ENCODE measurements at places on chromosomes 5 and 9.

- peak; percentile 0 for ATAC-seq
Observed at GRCh38 chr9:134442085-134442474, 115.8 kb downstream of the RXRA start.

GRCh38 chr9:122991370-122991830, 42.1 kb upstream of the GPR21 start:
- ATAC-seq, result peak; percentile 97

GRCh38 chr9:129987047-129987446, 55.9 kb downstream of the FNBP1 start:
- no peak for ATAC-seq

DNA sequence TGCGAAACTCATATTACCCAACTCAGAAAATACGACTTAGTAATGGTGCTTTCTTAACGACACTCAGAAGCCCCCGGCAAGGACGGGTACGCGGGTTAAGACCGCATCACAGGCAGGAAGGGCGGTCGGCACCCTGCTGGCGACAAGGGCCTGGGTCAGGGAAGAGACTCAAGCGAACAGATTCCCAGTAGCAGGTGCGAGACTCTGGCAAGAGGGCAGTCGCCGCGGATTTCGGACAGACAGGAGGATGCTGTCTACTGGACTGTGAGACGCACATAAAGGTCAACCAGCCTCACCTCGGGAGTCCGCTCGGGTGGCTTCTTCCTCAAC, 398 bp downstream of the RAPGEF6 start:
- peak; percentile 53 for ATAC-seq

DNA sequence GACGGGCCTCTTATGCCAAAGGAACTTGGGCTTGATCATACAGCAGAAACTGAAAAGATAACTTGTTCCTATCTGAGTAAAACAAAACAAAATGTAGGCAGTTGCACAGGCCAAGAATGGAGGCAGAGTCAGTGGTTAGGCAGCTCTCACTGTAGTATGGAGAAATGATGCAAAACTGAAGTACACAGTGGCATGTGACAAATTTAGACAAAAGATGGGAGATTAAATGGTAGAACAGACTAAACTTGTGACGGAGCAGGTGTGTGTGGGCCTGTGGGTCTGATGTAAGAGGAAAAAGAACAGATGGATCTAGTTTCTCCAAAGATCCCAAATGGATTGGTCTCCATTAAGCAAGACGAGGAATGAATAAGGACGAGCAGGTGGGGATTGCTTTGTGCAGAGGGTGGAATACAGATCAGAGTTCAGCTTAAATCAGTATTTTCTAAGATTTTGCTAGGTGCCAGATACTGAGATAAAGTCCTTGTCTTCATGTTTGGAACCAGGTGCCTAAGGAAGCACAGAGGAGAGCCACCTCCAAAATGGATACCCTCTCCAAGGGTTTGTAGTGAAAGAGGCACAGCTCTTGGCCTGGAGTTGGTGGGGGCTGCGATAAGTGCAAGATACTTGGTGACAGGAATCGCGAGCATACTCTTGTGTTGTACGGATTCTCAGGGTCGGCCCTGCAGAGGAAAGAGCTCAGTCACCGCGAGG, 722 bp upstream of the DCP2 start:
- no peak for ATAC-seq

DNA sequence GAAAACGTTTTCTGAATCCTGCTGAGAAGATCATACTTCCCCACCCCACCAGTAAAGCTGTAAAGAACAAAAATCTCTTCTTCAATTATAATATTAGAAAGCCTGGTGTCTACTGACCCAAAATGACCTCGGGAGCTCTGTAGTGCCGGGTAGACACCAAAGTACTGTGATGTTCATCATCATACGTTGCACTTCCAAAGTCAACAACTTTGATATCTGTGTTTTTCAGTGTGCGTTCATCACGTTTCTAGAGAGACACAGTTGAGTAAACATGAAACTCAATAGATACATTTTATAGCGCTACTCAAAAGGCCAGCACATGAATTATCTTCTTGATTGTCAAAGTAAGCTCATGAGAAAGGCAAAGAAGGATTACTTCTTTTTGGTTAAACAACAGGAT, 14.6 kb downstream of the CLK4 start:
- no peak for ATAC-seq

DNA sequence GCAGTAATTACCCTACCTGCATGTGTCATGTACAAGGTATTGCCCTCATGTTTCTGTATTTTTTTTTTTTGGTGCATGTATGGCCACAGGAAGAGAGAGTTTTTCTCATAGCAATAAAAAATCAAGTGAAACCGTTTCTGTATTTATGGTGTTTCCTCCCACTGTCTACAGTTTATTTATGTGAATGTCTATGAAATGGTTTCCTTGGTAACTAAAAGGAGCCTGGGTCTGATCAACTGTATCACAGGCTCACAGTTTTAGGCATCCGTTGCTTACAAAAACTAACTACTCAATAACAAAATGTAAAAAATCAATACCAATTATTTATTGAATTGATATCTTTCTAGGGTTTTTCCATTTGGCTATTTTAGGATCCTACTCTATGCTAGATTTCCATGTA, 464.4 kb downstream of the TAF11L14 start:
- no peak for ATAC-seq

GRCh38 chr5:72602696-72603685, 95.8 kb upstream of the ZNF366 start:
- no peak for ATAC-seq

DNA sequence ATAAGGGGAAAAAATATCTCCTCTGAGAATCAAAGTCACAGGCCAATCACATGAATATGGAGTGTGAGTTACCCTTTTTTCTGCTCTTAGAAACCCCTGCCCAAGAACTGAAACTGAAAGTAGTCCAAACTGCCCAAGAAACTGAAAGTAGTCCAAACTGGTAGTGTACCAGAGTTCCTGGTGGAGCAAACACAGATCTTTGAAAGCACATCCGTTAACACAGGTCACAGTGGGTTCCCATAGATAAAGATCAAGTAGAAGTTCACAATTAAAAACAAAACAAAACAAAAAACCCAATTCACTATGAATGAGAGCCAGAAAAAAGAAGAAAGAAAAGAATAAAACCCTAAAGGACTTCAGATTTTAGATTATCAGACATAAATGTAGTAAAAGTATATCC, 332.4 kb upstream of the EFNA5 start:
- no peak for ATAC-seq

GRCh38 chr5:138752341-138752950, 779 bp upstream of the CTNNA1 start:
- ATAC-seq, result no peak

DNA sequence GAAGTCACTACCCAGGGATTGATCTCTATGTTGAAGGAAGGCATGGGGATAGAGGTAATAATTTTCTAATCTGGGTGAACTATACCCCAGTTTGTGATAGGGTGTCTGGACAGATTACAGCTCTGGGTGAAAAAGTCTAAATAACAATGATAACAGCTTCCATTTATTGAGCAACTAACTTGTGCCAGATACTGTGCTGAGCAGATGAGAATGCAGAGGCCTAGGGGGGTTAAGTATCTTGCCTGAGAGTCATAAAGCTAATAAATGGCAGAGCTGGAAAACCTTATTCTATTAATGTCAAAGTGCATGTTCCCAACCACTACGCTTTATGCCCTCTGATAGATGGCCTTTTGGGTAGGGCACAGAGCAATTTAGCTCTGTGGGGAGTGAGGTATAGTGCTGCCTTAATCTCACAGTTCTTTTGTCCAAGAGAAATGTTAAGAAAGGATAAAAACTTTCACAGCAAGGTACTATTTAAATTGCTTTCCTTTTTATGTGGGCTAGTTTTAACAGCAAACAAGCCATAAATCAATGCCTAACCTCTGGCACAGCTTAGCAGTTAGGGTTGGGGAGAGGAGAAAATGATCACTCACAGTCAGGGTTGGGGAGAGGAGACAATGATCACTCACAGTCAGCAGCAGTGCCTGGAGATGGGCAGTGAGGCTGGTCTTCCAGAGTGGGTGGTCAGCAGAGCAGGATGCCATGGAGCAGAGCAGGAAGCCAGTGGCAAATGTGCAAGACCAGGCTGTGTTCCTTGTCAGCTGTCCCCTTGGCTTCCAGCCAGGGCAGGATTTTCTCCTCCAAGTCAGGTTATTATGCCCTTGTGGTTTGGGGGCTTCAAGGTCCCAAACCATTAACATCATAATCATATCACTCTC, 187.0 kb downstream of the CARTPT start:
- peak; percentile 23 for ATAC-seq

DNA sequence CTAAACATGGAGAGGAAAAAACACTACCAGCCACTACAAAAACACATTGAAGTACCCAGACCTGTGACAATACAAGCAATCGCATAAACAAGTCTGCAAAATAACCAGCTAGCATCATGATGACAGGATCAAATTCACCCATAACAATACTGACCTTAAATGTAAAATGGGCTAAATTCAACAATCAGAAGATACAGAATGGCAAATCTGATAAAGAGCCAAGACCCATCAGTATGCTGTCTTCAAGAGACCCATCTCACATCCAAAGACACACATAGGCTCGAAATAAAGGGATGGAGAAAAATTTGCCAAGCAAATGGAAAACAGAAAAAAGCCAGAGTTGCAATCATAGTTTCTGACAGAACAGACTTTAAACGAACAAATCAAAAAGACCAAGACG, 294.4 kb downstream of the MEF2C start:
- ATAC-seq, result no peak

GRCh38 chr9:109447329-109448076, 50.6 kb downstream of the PTPN3 start:
- ATAC-seq, result no peak

DNA sequence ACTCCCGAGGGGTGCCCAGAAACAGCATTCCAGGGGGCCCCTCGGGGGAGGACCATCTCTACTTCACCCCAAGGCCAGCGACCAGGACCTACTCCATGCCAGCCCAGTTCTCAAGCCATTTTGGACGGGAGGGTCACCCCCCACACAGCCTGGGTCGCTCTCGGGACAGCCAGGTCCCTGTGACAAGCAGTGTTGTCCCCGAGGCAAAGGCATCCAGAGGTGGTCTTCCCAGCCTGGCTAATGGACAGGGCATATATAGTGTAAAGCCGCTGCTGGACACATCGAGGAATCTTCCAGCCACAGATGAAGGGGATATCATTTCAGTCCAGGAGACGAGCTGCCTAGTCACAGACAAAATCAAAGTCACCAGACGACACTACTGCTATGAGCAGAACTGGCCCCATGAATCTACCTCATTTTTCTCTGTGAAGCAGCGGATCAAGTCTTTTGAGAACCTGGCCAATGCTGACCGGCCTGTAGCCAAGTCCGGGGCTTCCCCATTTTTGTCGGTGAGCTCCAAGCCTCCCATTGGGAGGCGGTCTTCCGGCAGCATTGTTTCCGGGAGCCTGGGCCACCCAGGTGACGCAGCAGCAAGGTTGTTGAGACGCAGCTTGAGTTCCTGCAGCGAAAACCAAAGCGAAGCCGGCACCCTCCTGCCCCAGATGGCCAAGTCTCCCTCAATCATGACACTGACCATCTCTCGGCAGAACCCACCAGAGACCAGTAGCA, 83.9 kb downstream of the GOLPH3 start:
- no peak for ATAC-seq

DNA sequence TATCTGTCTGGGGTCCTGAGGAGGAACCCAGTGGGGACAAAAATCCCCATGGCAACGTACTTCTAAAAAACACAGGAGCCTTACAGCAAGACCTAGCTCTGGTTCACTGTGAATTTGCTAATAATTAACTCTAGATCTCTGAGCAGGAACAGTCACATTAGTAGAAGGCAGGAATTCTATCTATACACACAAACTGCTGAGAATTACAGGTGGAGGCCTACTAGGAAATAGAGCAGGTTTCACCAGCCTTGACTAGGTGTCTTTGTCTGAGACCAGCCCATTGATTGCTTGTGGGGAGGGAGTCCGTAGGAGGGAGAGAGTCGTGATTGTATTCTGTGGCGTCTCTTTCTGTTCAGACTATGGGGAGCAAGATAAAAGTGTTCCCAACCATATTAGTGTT, 44.8 kb downstream of the PRLR start:
- ATAC-seq, result no peak

DNA sequence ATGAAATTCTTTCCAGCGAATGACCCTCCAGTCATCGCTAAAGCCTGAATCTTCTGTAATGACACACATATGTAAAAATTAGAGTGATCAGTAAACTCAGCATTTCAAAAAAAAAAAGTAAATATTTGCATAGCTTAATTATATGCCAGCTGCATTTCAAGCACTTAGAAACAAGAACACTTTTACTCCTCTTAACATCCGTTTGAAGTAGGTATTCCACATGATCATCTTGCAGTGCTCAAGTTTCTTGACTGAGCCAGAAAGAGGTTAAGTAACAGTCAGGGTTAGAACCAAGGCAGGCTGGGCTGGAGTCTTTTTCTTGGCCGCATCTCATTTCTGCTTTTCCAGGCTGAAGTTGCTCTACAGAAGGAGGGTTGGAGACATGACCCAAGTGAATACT, 27.6 kb downstream of the EGFLAM start:
- no peak for ATAC-seq

DNA sequence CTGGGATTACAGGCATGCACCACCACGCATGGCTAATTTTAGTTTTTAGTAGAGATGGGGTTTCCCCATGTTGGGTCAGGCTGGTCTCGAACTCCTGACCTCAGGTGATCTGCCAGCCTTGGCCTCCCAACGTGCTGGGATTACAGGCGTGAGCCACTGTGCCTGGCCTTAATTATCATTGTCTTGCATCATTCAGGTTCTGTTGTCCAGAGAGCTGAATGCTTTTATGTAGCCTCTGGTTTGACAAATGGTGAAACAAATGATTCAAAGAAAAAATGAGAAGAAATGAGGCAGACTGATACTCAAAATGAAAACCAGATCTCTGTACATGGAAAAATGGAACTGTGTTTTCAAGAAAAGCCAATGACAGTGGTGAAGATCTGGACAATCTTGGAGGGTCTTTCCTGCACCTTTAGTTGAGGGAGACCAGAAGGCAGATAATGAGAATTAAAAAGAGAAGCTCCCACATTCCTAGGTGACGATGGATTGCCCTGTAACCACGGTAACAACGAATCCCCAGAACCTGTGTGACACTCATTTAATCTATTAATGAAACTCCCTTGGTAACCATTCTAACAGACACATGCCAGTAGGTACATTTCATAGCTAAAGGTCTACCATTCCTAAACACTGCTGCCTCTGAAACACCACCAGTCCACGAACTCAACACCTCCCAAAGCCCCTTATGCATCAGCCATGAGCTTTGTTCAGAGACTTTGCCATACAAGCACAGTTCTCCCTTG, 1.6 kb downstream of the TEX48 start:
- ATAC-seq, result no peak

DNA sequence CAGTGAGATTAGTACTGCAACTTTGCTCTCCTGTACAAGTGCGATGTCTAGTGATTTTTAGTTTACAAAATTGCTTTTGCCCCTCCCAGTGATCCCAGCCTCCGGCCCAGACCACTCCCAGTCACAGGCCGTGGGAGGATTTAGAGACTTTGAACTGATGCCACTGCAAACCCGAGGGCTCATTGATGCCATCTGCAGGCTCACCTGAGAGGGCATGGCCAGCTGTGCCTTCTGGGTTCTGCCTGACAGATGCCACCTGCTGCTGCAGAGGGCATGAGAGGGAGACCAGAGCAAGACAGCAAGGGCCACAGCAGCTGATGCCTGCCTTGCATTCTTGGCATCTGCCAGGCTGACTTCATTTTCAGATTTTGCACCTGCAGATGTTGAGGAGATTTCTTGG, 593.8 kb downstream of the CDK5RAP2 start:
- peak; percentile 36 for ATAC-seq

GRCh38 chr5:118883362-118883761, 105.0 kb downstream of the DTWD2 start:
- ATAC-seq, result no peak
